ENCODE measurements at places on chromosomes 3 and 15.

- DNase-seq, result no peak
Measured at GRCh38 chr15:42154212-42154941, 2.1 kb downstream of the PLA2G4F start.

GRCh38 chr3:161371441-161372320, at the start of gene SPTSSB:
Gene SPTSSB, minus strand, starts transcription at chr3:161371517. Its CDS starts 25,194 bp downstream, at chr3:161346323.
- peak; percentile 63 for DNase-seq

- DNase-seq, result peak; percentile 18
Measured at GRCh38 chr3:114447950-114448479, 154.2 kb downstream of the TIGIT start.

GRCh38 chr3:160136421-160136820, 88.8 kb upstream of the C3orf80 start:
- DNase-seq, result no peak

- DNase-seq, result no peak
Measured at GRCh38 chr3:102593812-102594602, 159.2 kb downstream of the ZPLD1 start.

GRCh38 chr15:33656168-33656567, 312.1 kb upstream of the CHRM5 start:
- DNase-seq, result no peak

- no peak for DNase-seq
Measured at GRCh38 chr15:57927091-57927631, 138.3 kb downstream of the ALDH1A2 start.

- no peak for DNase-seq
Measured at GRCh38 chr3:162367429-162368260, 871.0 kb downstream of the OTOL1 start.

- no peak for DNase-seq
Measured at GRCh38 chr3:59531066-59531745, 481.4 kb upstream of the CFAP20DC start.

DNA sequence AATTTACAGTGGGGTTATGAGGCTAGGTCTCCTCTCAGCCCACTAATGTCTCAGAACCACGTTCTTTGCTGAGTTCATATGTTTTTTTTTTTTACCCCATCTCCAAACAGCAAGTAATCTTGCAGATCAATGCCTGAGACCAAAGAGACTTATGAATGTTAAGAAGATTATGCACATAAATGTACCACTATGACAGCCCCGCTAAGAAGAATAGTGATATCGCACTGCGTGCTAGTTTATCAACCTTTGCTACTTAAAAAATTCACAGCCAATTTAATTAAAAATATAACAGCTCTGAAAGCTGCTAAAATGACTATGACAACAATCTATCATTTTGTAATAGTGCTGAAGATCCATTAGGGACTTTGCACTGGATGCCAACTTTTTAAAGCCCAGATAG, 739.0 kb upstream of the CFAP20DC start:
- no peak for DNase-seq

GRCh38 chr15:99341786-99342185, 90.5 kb downstream of the LRRC28 start:
- no peak for DNase-seq
